ENCODE measurements at places on chromosomes 12 and 14.

- DNase-seq, result no peak
Measured at GRCh38 chr12:45743247-45743646, 13.7 kb downstream of the ARID2 start.

DNA sequence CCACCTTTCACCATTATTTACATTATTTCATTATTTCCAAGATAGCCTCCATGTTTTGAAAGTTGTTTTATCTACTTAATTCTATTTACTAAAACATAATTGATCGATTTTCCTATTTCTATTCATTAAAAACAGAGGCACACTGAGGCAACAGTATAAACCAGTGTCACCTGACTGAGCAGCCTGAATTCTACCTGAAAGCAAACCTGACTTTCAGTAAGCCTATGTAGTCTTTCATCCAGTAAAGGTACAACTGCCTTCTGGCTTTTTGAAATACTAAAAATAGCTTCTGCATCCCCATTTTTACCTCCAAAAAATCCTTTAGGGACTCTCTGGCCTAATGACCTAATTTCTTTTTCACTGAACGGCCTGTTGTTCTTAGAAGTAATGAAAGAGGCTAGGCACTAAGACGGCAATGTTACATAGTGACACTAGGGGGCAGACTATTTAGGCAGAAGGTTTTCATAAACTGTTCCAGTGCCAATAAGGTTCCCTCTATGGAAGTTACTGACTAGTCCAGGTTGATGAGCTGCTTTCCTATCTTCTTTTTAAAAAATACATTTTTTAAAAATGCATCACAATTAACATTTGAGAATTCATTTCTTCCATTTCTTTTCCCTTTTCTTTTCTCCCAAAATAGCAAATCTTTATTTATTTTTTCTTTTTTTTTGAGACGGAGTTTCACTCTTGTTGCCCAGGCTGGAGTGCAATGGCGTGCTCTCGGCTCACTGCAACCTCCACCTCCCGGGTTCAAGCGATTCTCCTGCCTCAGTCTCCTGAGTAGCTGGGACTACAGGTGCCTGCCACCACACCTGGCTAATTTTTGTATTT is 17.5 kb downstream of the ANAPC5 start:
- peak; percentile 54 for DNase-seq

DNA sequence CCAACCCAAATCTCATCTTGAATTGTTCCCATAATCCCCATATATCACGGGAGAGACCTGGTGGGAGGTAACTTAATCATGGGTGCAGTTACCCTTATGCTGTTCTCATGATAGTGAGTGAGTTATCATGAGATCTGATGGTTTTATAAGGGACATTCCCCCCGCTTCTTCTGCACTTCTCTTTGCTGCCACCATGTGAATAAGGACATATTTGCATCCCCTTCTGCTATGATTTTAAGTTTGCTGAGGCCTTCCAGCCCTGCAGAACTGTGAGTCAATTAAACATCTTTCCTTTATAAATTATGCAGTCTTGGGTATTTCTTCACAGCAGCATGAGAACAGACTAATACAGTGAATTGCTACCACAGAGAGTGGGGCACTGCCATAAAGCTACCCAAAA is 179.1 kb downstream of the LRIG3 start:
- DNase-seq, result no peak

GRCh38 chr12:31257784-31258183 is 68.2 kb downstream of the SINHCAF start:
- DNase-seq, result no peak

- DNase-seq, result no peak
Measured at GRCh38 chr14:82003426-82003825, 469.8 kb upstream of the SEL1L start.

Data from NCI-H1092 treated with DMSO at 0.1 percent for 48 hours (cell line).